GM23248 (cell line): ENCODE measurements at places on chromosomes 4 and X. TPM values are rescaled to one million over a fixed set of nuclear protein-coding genes. Genes with fewer than 3 reads are reported as not detected.

DNA sequence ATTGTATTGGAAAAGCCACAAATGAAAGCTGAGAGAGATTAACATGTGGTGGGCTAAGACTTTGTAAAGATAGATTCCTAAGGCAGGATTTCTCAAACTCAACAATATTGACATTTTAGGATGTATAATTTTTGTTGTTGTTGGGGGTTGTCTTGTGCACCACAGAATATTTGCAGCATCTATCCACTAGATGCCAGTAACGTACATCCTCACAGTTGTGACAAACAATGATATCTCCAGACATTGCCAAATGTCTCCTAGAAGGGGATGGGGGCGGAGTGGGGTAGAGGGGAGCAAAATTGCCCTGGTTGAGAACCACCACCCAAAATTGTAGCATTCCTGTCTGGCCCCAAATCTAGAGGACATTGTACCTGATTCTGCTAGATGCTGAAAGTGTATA lies 14.7 kb upstream of the CBR4 start:
- no peak overlapping the region for H3K27ac ChIP-seq
- H3K36me3 ChIP-seq, result no peaks in the 10 kb centered on the region
- H3K4me1 ChIP-seq, result no peaks in the 10 kb centered on the region

Gene METAP1
- 43.4 and 59.2 TPM in 2 replicates for total RNA-seq

DNA sequence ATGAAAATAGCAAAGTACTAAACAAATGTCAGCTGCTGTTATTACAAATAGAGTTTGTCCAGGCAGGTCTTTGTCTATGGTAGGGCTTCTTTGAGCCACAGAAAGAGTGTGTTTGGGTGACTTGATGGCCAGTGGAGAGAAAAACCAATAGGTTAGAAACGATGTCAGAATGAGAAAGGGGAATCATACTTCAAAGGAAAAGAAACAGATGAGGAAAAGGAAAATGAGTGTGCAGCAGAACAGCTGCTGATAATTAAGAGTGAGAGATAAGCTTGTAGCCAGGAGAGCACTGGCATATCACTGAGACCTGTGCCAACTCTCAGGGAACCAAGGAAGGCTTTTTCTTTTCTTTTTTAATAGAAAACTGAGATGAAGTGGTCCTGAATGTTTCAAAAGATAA lies 257.2 kb downstream of the ARHGAP24 start:
- no peaks in the 10 kb centered on the region for H3K36me3 ChIP-seq
- H3K27me3 ChIP-seq, result no peaks in the 10 kb centered on the region
- peaks cover 18% of the 10 kb centered on the region for H3K4me1 ChIP-seq

Gene ETDC
- total RNA-seq, result not detected in 2 replicates
